GM12891 (cell line): ENCODE measurements at places on chromosomes 6 and 20.

DNA sequence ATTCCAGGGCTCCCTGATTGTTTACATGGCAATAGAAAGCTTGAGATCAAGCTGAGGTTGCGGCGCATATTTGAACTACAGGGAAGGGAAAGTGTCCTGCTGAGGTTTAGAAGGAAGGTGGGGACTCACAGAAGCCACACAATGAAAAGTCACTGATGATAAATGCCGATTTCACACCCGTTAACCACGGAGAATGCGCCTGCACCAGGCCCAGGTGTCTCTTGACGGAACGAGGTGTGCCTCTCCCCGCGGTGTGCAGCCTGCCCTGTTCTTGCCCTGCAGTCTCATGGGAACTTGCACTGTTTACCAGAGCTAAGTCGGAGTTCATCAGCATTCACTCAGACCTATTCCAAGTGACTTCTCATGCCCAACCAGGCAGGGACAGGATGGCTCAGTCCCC, 90.3 kb downstream of the LY86 start:
- no peak for DNase-seq

GRCh38 chr6:111871725-111872400, 1.4 kb downstream of the FYN start:
- DNase-seq: no peak

DNA sequence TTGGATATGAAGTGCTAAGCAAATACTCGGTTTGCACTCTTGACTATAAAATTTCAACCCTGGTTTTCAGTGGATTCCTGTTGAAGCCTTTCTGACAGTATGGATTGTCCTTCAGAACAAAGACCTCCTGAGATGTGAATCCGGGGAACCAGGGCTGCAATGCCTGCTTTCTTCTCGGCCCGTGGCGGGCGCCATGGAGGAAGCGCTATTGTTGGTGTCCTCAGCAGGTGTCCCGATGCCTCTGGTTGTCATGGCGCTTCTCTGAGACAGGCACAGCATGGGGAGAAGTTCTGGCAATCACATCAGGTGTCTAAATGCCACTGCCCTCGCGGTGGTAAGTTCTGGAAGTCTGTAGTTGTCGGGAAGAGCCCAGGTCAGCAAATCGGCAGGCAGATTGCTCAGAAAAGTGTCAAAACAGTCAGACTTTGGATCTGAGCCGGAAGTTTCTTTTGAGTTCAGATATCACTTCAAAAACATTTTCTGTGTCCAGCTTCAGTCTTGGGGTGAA, 188.5 kb downstream of the CDH4 start:
- no peak for DNase-seq

DNA sequence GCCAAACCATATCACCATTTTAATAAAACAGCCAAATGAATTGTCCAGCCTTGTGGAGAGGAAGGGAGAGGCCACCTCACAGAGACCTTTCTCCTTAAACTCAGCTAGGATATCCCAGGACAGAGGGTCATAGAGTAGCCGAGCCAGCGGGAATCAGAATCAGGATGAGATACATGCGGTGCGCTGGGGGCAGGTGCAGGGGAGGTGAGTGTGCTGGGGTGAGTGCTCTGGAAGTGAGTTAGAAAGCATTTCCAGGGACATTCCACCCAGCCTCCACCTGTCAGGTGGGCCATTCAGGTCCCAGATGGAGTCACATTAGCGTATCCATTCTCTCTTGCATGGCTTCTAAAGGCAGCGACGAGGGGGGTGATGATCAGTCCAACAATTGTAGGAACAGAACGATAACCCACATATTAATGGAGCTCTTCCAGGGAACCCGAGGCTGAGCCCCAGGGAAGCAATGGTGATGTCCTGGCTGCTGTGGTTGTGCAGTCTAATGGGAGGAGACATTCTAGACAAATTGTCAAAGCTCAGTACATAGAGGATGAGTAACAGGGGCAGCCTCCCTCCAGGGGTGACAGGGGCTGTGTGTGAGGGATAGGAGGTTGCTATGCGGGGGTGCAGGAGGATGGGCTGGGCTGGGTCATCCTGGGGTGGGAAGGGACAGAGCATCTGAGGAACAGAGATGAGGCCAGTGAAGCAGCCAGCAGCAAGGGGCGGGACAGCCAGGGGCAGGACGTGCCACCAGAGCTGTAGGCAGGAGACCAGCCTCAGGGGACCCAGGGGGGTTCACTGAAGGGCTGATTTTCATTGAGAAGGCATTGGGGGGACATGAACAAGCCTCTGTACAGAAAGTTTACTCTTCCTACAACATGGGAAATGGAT, 88.7 kb upstream of the FRMD1 start:
- DNase-seq: no peak

GRCh38 chr6:99334526-99335127, 14.8 kb downstream of the FAXC start:
- DNase-seq: no peak

- DNase-seq: no peak
These were observed 72.8 kb upstream of the CEP85L start for GRCh38 chr6:118724211-118724610.

DNA sequence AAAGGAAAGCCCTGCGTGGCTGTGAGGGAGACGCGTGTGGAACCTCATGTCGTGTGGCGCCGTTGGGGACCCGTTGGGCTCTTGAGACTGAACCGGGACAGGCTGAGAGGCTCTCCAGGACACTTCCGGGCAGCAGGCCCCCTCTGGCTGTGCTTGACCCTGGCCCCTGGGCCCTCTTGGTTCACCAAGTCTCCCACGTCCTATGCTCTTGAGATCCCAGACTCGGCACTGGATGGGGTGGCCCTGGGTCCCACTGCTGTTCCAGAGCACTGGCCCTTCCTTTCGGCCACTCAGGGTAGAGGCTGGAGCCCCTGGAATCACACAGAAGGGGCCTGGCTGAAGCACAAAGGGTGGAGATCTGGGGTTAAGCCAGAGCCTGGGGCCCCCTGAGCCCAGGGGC, 30.4 kb downstream of the NTSR1 start:
- DNase-seq: no peak
